ENCODE measurements at places on chromosomes 1 and 21.

DNA sequence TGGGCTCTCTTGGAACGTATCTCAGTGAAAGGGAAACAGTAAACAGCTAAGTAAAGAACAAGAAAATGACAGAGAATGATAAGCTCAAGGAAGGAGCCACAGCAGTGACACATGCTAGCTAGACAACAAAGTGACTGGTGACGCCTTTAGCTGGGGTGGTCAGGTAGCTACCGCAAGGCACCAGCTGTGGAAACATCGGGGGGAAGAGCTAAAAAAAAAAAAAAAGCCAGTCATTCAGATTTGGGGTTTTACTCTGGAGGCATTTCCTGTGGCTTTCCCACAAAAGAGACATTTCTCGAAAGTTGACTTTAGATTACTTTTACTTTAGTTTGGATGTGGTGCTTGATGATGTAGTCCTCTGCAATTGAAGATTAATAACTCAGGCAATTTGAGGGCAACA lies 2.1 kb downstream of the FHAD1 start:
- DNase-seq, result no peak

- no peak for DNase-seq
These were observed 63.0 kb downstream of the MEGF6 start for GRCh38 chr1:3548156-3548893.

DNA sequence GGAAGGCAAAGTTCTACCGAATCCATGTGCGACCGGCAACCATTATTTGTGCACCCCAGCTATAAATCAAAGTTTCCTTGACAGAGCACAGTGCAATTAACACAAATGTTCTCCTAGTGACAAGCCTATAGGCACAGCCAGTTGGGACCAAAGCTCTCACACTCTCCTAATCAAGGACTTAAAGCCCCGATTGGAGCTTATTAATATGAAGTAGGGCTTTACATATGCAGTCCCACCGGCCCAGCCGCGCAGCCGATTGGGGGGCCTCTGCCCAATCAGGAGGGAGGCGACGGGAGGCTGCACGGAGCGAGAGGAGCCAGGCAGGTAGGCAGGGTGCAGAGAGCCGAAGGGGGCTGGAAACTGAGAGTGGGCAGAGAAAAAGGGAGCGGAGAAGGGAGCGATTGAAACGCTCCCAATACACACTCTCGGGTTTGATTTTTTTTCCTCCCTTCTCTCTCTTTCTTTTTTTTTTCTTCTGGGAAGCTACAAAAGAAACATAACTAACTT lies at the start of gene ESRRG:
TSS of gene ESRRG (minus strand) at position 156 of the 507 bp plus-strand sequence. CDS start at position 26, 130 bp downstream.
- DNase-seq, result no peak

DNA sequence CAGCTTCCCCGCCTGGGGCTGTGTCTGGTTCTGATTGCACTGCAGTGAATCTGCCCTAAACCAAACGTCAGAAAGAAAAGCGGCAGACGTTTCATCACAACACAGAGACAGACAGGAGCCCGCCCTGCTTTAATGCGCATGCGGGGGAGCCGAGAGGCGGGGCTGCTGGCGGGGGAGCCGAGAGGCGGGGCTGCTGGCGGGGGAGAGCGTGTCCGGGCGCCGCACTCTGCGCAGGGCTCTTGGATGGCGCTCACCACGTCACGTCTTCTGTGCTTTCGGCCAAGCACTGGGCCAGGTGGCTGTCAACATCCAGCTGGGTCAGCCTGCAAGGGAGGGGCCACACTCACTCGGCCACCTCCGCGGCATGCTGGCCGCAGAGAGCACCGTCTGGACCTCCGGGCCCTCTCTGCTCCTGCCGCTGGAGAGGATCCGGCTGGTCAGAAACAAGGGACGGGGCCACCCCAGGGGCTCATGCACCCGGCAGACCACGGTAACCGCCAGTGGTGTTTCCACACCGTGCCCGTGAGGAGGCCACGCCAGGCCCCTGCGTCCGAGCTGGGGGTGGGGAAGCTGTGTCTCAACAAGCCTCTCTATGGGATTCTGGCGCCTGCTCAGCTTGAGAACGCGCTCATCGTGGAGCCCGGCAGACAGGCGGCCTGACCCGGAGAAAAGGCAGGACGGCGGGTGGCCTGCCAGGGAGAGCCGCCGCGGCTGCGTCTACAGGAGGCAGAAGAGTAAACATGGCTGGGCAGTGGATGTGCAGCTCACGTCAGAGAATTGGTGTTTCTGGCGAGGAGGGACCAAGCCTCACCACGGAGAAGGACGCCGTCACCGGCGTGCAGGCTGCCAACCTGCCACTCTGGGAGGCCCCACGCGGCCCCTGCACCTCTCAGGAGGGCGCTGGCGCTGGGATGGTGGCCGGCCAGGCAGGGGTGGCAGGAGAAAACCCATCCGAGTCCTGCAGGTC lies 4.8 kb downstream of the FAAP20 start:
- peak; percentile 89 for DNase-seq

GRCh38 chr1:2921970-2922686 lies 99.1 kb upstream of the ACTRT2 start:
- peak; percentile 10 for DNase-seq

GRCh38 chr21:32414579-32415358 lies 2.3 kb downstream of the EVA1C start:
- DNase-seq, result no peak
